HS-5 (cell line): ENCODE measurements at places on chromosomes 7 and 10.

GRCh38 chr10:75247797-75248196 lies 12.0 kb upstream of the COMTD1 start:
- no peak for DNase-seq

GRCh38 chr7:1890289-1891235 lies 220.5 kb downstream of the ELFN1 start:
- no peak for DNase-seq

DNA sequence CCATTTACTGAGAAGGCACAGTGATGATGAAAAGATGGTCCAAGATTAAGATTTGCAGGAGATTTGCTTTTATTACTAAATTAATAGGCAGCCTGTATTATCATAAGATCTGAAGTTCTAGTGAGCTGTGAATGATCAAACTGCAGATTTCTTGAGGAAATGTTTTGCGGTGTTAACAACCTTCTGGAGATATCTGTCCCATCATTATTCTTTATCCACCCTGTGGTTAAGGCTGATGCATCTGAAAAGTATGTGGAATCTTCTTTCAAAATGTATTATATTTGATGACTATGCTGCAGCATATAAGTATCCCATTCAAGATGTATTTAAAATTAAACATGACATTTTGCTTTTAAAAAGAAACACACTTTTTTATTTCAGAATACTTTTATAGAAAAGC lies 150.3 kb downstream of the POLR1F start:
- DNase-seq = peak; percentile 86

- DNase-seq = no peak
Measured at GRCh38 chr10:98511876-98512275, 65.1 kb upstream of the HPS1 start.

DNA sequence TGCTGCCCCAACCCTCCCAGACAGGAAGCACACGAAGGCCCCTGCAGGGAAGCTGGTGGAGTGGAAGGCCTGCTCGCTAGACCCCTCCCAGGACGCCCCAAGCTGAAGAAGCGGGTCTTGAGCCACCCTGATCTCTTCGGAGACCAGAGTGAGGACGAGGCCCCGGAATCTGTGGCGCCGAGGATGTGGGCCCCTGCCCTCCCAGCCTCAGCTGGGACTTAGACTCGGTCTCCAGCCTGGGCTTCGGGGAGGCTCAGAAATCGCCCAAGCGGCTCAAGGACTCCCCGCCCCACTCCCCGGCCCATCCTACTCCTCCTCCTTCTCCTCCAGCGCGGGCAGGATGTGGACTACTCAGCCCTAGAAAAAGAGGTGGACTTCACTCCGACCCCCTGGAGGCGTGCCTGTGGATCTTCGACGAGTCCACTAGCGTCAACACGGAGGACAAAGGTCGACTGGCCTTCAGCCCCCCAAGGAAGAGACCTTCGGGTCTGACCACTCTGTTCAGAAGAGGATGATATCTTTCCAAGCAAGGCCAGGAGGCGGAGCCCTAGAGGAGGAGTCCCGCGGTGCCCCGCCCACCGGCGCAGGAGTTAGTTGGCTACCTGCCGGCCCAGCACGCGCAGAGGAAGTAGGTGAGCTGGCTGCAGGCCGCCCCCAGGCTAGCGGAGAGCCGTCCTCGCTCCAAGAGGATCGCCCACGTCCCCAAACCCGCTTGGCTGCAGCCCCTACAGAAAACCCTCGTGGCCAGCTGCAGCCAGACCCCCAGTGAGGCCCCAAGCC lies 21.9 kb upstream of the LANCL2 start:
- DNase-seq = no peak

GRCh38 chr10:48498940-48499510 lies 105.8 kb downstream of the ARHGAP22 start:
- DNase-seq = no peak

- DNase-seq = no peak
Measured at GRCh38 chr7:153084278-153084677, 324.7 kb downstream of the ACTR3B start.
